Activated CD4-positive, CD25-positive, alpha-beta regulatory T cell (primary cell): ENCODE measurements at places on chromosomes 5 and 9.

- no peak for DNase-seq
These were observed 9.9 kb downstream of the CLPTM1L start for GRCh38 chr5:1334831-1335539.

- no peak for DNase-seq
These were observed 177.1 kb upstream of the SPRY4 start for GRCh38 chr5:142501890-142502289.

DNA sequence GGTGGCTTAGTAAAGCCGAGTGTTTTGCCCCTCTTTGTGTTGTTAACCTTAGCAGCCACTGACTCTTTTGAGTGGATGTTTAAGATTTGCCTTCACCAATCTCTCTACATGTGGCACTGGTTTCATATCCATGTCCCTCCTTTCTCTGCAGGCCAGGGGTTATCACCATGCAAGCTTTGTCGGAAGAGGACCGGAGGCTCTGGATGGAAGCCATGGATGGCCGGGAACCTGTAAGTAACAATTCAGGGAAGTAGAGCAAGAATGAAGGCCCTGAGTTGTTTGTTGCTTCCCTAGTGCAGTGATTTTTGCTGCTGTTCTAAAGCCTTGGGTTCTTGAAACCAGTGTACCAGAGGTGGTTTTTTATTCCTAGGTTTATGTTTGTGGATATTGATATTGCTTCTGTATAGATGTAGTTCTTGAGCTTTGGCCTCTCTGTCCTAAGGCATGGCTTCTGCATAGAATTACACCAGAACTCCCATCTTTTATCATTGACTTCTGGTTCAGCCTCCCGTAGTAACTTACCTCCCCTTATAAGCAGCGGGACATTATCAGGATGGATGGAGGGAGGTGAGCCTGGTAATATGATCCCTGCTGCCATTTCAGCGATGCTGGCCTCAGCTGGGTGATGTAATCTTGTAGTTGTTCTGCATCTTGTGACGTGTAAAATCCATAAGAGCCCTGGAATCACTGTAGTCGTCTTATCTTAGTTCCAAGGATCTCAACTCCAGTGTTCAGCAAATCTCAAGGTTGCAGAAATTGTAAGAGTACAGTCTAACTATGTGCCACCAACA, 161.9 kb downstream of the ARHGAP26 start:
- DNase-seq, result no peak

- DNase-seq, result no peak
These were observed 8.6 kb upstream of the PHYKPL start for GRCh38 chr5:178241231-178241663.

DNA sequence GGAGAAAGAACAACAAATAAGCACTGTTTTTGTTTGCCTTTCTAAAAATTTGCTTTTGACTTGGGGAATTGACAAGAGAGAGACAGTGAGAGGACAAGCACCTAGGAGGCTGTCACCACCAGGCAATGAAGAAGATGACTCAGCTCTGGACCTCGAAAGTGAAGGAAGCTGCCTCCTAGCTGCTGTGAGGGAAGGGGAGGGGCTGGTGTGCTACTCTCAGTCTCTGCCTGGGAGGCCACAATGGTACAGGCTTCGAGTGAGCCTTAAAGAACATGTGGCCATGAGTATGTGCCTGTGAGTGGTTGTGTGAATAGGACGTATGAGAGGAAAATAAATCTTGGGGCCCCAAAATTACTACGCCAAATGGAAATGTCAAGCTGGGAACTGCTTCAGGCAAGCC, 7.1 kb upstream of the PLK2 start:
- no peak for DNase-seq

- no peak for DNase-seq
These were observed 45.7 kb upstream of the FAM170A start for GRCh38 chr5:119583684-119584083.
